A549 treated with RU486 at 1 μM for 4 hours (cell line): ENCODE measurements at places on chromosomes 5 and 9. TPM values are rescaled to one million over a fixed set of nuclear protein-coding genes. Genes with fewer than 3 reads are reported as not detected.

Gene CWC27
- total RNA-seq = 12.7 to 19.0 TPM (median 15.6 TPM) in 5 replicates

Gene ACOT12
- total RNA-seq = 0.17 TPM in 1 of 5 replicates, not detected in the others

Gene SPATA31D4
- not detected in 5 replicates for total RNA-seq

Gene HMGCR
- total RNA-seq = 28.2 to 31.9 TPM (median 29.9 TPM) in 5 replicates

Gene NRARP
- 3.9 to 9.5 TPM (median 7.7 TPM) in 5 replicates for total RNA-seq

Gene PCDHGB5
- 2.0 to 3.0 TPM (median 2.5 TPM) in 5 replicates for total RNA-seq

Gene CD274
- total RNA-seq = 1.3 to 3.2 TPM (median 2.0 TPM) in 5 replicates

Gene SLC6A18
- total RNA-seq = not detected in 5 replicates
